Activated gamma-delta T cell (primary cell): ENCODE measurements at places on chromosomes 11 and 22.

- no peak for DNase-seq
Observed at GRCh38 chr11:117023178-117023577, 75.0 kb downstream of the SIK3 start.

GRCh38 chr22:35315855-35316745, 16.4 kb downstream of the TOM1 start:
- DNase-seq, result no peak

DNA sequence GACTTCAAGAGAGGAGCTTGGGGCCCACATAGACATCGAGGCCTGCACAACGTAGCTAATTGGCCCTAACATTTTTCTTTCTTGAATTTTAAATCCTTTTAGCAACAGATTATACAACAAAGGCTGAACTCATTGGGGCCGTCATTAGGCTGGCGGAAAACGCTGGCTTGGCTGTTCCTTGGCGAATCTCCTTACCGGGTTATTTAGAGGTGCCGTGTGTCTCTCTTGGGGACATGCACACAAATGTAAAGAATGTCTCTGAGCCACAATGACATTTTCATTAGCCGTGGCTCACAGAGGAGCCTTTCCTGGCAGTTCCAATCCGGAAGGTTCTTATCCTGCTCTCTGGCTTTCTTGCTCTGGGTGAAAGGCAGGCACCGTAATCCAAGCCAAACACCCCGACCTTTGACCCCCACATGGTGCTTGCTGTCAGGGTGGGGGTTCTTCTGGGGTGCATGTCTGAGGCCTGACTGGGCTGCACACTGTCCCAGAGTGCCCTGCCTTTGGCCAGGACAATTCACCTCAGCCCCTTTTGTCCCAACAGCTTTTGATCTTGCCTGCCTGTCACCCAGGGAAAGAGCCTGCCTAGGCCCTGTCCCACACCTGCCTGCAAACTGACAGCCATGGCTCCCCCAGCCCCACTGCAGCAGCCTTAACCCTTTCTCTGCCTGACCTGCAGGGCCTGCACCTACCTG, 9.2 kb upstream of the FGF3 start:
- no peak for DNase-seq

GRCh38 chr22:41262250-41262765, 21.6 kb upstream of the CHADL start:
- no peak for DNase-seq

DNA sequence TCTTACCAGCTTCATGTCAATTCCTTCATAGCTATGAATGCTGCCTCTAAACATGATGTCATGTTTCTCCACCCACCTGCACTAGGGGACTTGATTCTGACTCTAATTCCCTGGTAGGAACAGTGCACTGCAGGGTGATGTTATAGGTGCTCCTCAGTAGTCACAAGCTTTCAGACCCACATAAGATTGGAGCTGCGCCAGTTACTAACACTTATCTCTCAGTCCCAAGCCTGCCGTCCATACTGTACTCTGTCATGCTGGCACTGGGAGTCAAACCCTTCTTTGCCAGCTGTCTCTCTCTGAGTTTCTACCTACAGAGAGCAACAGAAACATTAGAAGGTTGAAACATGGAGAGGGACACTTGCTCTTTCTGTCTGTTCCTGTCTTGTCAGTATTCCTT, 5.5 kb downstream of the OR56A1 start:
- no peak for DNase-seq

- DNase-seq, result no peak
Observed at GRCh38 chr22:19058713-19059451, 63.3 kb downstream of the DGCR2 start.

DNA sequence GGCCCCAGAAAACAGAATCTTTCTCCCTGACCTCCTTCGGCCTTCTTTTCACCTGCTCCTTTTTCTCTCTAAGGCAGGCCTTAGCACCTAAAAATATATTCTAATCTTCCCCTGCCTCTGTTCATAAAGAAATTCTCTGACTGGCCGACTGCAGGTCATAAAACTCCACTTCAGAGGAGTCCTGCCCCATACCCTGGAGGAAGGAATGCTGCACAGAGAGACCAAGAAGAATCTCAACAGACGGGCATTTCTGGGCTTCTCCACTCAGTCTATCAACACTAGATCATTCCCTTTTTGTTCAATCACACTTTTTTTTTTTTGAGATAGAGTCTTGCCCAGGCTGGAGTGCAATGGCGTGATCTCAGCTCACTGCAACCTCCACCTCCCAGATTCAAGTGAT, 19.7 kb upstream of the PGA3 start:
- no peak for DNase-seq

DNA sequence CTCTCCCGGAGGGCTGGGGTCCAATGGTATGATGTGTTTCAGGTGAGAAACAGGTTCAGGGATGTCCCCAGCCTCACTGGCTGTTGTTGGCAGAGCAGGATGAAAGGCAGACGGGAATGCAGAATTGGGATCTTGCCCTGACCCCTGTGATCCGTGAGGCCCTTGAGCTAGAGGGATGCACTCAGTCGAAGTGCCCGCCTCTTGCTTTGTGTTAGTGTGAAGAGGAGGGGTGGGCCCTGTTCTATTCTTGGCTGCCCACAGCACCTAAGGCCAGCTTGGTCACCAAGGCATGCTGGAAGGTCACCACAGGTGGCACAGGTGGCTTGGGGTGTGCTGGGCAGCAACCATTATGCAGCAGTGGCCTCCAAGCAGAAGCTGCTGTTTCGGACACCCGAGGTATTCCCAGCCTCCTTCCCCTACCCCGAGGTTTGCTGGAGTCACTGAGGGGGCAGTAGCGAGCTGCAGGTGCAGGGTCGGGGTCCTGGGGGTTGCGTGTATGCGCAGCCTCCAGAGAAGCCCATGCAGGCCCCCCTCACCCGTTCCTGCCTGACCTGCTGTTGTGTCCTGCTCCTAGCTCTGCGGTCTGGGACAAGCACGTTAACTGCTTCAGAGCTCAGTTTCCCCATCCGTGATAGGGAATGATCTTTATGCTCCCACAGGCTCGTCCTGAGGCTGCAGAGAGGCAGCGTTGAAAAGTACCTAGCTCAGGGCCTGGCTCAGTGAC, 13.0 kb downstream of the LRP5 start:
- DNase-seq, result no peak

- no peak for DNase-seq
Observed at GRCh38 chr11:74543991-74544390, 48.4 kb upstream of the POLD3 start.

DNA sequence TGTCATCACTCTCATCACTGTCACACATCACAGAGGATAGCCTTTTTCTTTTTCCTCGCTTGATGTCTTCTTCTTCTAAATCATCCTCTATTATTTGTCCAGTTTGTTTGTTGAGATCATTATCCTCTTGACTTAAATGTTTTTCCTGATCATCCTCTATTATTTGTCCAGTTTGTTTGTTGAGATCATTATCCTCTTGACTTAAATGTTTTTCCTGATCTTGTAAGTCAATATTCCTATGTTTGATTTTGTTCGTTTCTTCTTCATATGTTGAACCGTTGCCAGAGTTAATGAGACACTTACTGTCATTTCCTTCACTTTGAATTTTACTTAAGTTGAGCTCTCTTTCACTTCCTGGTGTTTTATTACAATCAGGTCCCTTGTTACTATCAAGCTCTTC, 5.6 kb downstream of the CCDC82 start:
- DNase-seq, result no peak

DNA sequence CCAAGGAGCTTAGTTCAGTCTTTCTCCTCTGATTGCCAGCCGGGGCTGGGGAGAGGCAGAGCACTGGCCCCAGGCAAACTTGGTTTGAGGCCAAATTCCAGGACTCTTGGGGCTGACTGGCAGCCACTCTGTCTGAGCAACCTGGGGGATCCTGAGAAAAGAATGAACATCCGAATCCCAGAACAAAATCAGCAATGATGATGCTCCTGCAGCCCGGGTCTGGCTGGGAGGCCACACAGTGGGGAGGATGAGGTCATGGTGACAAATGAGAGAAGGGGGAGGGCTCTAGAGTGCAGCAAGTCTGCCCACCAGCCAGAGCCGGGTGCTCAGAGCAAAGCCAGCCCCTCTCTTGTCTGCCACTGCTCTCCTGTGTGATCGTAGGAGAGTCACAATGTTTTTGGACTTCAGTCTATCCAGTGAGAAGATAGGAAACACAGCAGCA, 71.8 kb upstream of the PAX6 start:
- DNase-seq, result no peak

GRCh38 chr11:114447444-114447843, 8.2 kb downstream of the REXO2 start:
- DNase-seq, result no peak

- no peak for DNase-seq
Observed at GRCh38 chr11:47592251-47592650, 2.0 kb downstream of the C1QTNF4 start.

GRCh38 chr22:18966748-18967147, 30.7 kb upstream of the PRODH start:
- no peak for DNase-seq

GRCh38 chr11:33575311-33575710, 125.3 kb downstream of the C11orf91 start:
- DNase-seq, result no peak

DNA sequence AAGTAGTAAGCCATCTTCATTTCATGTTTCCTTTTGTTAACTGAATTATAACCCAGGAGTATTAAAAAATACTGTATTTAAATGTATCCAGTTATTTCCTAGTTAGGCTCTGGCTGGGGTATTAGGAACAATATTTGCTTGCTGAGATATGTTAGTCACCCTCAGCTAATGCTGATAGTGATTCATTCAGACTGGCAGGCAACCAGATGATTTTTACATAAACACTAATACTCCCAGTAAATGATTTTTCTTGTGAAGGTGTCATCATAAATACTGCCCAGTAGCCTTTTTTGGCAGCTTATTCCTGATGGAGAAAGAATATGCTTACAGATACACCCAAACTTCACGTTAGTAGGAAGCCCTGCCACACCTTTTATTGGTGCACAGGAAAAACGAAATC, 8.1 kb downstream of the YWHAH start:
- DNase-seq, result no peak

DNA sequence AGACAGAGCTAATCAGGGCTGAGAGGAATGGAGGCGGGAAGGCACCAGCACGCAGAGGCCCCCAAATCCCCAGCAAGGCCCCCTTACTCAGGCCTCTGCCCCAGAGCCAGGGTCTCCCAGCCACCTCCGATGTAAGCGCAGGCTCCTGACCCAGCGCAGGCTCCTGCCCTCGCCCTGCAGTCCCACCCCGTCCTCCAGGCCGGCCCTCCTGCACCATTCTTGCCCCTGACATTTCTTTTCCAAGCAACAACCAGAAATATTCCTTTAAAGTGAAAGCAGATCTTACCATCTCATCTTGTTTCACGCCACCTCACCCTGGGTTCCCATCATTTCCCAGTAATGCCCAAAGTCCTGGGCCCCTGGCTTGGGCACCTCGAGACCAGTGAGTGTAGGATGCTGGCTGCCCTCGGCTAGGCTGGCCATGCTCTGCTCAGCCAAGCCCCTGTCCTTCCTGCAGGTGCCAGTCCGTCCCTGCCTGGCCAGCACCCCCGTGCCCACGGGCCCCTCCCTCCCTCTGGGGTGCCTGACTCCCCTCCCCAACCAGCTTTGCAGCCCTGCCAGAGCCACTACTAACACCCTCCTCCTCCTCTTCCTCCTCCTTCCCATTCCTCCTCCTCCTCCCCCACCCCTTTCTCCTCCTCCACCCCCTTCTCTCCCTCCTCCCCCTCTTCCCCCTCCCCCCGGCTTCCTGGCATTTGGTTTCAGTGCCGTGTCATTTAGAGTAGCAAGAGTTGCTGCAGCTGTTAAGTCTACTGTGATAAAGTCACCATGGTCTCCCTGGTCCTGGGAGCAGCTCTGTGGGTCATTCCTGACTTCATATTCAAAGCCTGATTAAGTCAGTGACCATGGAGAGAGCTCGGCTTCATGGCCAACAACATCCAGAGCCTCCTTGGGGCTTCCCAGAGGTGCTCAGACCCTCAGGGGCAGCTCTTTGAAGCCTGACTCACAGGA, 78.7 kb downstream of the PIWIL3 start:
- no peak for DNase-seq

DNA sequence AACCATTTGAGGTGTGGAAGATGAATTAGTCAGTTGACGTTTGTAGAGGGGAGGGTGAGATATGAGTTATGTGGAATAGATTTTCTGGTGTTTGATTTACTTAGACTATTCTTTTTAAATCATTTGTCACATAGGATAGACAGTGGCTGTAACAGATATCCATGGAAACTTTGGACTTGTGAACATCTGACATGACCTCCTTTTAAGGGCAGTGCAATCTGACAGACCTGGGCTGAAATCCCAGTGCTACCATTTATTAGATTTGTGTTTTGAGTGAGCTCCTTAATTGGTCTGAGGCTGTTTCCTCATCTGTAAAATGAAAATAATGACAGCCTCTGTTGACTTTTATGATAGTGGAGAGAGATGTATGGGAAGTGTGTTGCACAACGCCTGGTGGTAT, 159.9 kb downstream of the TEAD1 start:
- no peak for DNase-seq

- DNase-seq, result no peak
Observed at GRCh38 chr11:121291896-121292494, 576 bp upstream of the SC5D start.

DNA sequence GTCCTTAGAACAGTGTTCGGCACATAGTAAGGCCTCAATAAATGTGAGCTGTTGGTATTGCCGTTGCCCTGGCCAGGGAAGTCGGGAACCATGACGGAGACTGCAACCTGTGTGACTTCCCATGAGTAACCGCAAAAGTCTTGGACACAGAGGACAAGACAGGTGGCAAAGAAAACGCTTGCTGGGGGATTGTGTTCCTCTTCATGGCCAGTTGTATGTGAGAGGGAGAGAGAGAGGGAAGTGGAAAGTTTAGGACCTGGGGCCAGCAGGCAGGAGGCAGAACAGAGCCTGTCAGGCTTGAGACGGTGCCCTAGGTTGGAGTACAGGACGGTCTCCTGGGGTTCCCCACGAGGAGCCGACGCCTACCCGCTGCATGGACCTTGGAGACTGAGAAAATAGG, 90.2 kb downstream of the CEP164 start:
- DNase-seq, result no peak

DNA sequence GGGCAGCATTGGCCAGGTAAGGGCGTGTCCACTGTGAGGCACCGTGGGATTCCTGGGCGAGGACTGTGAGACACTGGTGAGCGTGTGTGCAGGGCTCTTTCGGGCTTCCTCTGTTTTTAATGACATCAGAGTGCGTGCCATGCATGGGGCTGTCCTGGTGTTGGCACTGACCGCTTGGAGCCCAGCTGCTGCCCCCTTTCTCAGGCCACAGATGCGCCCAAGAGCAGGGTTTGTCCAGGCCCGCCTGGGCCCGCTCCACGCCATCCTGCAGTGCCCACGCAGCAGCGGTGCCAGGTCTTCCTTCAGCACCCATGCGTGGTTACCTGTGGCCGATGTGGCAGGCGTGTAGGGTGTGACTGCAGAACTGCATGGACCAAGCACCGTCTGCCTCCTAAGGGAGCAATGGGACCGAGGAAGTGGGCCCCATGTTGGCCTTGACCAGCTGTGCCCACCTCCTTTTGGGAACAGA, 72.3 kb upstream of the SEPTIN5 start:
- DNase-seq, result no peak

GRCh38 chr11:118098996-118099837, 12.5 kb upstream of the SMIM35 start:
- no peak for DNase-seq

DNA sequence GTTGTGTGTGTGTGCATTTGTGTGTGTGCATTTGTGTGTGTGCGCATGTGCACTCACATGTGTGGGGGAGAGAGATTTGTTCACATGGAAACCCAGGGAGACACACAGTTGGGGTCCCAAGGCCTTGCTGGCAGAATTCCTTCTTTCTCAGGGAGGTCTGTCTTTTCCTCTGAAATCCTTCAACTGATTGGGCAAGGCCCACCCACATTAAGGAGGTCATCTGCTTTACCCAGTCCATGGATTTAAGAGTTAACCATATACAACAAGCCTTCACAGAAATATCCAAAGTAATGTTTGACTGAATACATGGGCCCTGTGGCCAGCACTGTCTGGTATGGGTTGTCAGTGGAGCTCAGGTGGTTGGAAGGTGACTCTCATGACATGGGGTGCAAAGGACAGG, 641.4 kb downstream of the BRD1 start:
- DNase-seq, result no peak
